Smooth muscle cell of the umbilical artery (primary cell): ENCODE measurements at places on chromosomes 7 and 10. TPM values are rescaled to one million over a fixed set of nuclear protein-coding genes. Genes with fewer than 3 reads are reported as not detected.

AOAH gene
- not detected in 2 replicates for total RNA-seq

VPS26A gene
- 35.6 and 43.5 TPM in 2 replicates for total RNA-seq

SMIM30 gene
- 49.5 and 60.3 TPM in 2 replicates for total RNA-seq

MXI1 gene
- total RNA-seq, result 18.1 and 20.2 TPM in 2 replicates

PON3 gene
- not detected in 2 replicates for total RNA-seq

CPN1 gene
- not detected in 2 replicates for total RNA-seq

LAMB1 gene
- total RNA-seq, result 412 and 432 TPM in 2 replicates

OR9A2 gene
- not detected in 2 replicates for total RNA-seq

SPDYE9 gene
- not detected in 2 replicates for total RNA-seq

WIPF3 gene
- not detected in 2 replicates for total RNA-seq

TMEM184A gene
- total RNA-seq, result 0.23 TPM in 1 of 2 replicates, not detected in the other

SPDYE1 gene
- total RNA-seq, result not detected in 2 replicates

ENO4 gene
- under 0.01 and 0.05 TPM in 2 replicates for total RNA-seq

ZNF273 gene
- 1.5 and 3.4 TPM in 2 replicates for total RNA-seq

NCAPG2 gene
- 6.2 and 24.4 TPM in 2 replicates for total RNA-seq

SPAM1 gene
- total RNA-seq, result not detected in 2 replicates

ARMC3 gene
- total RNA-seq, result not detected in 2 replicates

DNA2 gene
- total RNA-seq, result 3.9 and 8.9 TPM in 2 replicates

CALY gene
- 0.23 and 0.30 TPM in 2 replicates for total RNA-seq

SLC29A3 gene
- total RNA-seq, result 0.89 and 1.2 TPM in 2 replicates

MYPN gene
- under 0.01 and 1.5 TPM in 2 replicates for total RNA-seq

PTEN gene
- 101 and 106 TPM in 2 replicates for total RNA-seq
